Activated CD8-positive, alpha-beta memory T cell treated with anti-CD3 and anti-CD28 coated beads for 1 hour (primary cell): ENCODE measurements at places on chromosomes 12 and 14.

DNA sequence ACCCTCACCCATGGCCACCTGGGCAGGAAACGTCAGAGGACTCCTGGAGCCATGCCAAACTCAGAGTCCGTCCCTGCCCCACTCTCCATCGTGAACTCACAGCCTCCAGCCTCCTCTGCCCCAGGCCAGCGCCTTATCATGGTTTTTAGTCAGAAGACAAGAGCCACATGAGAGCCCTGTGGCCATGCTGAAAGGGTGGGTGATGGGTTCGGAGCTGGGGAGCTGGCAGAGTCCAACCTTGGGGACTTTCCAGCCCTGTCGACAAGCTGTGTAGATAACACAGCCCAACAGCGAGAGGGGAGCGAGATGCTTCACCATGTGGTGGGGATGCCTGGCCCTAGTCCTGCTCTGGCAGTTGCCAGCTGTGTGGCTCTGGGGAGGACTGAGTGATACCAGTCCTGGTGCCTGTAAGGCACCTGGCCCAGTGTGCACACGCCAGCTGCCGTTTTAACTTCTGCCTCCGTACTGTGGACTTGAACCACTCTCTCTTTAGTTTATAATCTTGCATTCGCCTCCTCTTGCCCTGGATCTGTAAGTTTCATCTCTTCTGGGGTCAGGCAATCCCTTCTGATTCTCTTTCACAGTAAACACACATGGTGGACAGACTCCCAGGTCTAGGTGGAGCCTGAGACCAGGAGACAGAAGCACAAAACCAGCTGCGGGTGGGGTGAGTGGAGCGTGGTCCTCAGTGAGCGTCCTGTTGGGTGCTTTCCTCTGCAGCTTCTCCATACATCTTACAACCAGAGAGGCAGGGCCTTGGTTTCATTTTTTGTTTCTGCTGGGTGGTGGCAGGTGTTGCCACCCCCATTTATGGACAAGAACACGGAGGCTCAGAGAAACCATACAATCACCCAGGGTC lies 55.3 kb downstream of the RIN3 start:
- no peak for DNase-seq

- no peak for DNase-seq
Observed at GRCh38 chr12:105221583-105222283, 14.2 kb downstream of the APPL2 start.

DNA sequence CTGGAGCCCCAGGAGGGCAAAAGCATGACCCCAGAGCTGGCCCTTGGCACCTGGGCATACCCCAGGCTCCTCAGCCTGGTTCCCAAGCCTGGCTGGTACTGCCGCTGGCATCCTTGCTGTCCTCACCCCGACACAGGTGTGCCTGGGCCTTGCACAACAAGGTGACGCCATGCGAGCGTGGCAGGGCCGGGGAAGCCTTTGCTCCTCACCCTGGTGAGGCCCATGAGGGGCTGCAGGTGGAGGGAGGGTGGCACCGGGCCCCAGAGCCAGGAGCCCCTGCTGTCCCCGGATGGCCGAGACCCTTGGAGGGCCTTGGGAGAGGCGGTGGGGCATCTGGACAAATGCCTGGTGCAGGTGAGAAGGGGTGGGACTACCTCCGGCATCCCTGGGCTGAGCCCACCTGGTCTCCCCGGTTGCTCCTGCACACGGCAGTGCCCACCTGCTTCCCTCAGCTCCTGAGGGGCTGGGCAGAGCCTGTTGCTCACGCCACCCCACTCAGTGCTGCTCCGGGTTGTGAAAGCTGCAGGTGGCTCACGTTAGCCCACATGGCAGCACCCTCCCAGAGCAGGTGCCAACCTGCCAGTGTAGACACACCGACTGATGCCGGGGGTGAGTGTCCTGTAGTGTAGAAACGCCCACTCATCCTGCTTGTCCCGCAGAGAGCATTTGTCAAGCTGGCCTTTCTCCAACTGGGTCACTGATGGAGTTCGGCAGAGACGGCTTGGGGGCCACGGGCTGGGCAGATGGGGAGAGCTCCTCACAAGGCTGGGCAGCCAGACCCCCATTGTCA lies 24.6 kb upstream of the KIF26A start:
- DNase-seq, result no peak

DNA sequence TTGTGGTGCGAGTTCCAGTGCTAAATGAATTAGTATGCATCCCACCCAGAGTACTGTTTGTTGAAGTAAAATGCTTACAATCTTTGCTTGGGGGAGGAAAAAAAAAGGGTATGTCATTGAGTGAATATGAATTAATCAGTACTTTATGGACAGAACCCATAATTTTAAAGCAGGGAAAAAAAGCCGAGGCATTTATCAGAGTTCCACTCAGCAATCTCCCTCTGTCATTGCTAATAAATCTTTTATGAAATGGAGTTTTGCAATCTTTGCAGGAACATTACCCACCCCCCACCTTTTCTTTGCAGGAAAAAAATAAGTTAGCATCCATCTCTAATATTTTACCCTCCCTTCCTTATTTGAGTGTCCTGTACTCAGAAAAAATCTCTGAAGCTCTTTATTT lies 127.9 kb upstream of the TMPO start:
- no peak for DNase-seq

DNA sequence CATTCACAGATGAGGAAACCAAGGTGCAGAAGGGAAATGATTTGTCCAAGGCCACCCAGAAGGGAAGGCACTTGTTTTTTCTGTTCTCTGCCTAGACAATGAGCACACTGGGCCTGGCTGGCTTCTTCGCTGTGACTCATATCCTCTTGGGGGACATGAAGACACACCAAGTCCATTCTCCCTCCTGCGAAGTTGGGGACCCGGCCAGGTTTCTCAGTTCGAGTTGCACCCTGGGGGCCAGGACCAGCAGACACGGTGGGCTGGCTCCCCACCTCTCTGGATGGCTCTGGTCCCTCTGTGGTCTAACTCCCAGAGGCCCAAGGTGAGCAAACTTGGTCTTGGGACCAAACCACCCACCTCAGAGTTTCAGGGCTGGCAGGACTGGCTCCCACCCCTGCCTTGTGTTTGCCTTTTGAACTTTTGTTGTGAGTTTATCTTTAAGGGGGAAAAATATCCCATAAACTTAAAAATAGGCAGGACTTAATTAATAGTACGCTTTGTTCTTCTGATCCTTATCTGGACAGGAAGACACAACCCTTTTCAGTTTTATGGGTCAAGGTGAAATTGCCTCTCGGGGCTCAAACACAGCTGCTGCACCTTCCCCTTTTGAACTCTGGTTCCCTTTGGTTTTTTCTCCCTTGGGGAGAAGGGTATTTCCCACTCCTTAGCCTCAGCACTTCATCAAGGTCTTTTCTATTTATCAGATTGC lies 9.0 kb upstream of the MLEC start:
- DNase-seq, result no peak

GRCh38 chr12:85920324-85920947 lies 46.3 kb downstream of the NTS start:
- DNase-seq, result no peak

- no peak for DNase-seq
Observed at GRCh38 chr14:30957813-30958370, 67.6 kb upstream of the AP4S1 start.

GRCh38 chr12:12034344-12034743 lies 36.4 kb upstream of the BCL2L14 start:
- DNase-seq, result no peak

- DNase-seq, result no peak
Observed at GRCh38 chr12:96140174-96140573, 54.0 kb upstream of the ELK3 start.

- no peak for DNase-seq
Observed at GRCh38 chr14:61296719-61297502, 15.8 kb upstream of the TMEM30B start.

GRCh38 chr12:111230649-111231048 lies 138.2 kb downstream of the PHETA1 start:
- DNase-seq, result no peak

GRCh38 chr12:51401020-51401419 lies 9.8 kb upstream of the GALNT6 start:
- no peak for DNase-seq

- no peak for DNase-seq
Observed at GRCh38 chr12:114160445-114160844, 194.3 kb upstream of the RBM19 start.

GRCh38 chr14:106530031-106530422 lies 1003.6 kb downstream of the TMEM121 start:
- no peak for DNase-seq

DNA sequence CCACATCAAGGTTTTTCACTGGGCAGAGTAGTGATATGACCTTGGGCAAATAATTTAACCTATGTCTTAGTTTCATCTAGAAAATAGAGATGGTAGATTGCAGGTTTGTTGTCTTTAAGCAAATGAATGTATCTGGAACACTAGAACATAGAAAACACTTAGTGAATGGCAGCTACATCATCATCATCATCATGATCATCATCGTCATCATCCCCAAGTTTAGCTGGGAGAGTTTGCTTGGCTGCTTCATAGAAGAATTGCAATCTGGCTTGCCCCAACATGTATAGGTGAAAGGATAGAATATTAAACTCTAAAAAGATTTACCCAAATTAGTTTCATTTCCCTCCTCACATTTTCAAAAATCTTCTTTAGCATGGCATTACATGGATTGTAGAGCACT lies 91.3 kb upstream of the TMEM260 start:
- DNase-seq, result no peak

DNA sequence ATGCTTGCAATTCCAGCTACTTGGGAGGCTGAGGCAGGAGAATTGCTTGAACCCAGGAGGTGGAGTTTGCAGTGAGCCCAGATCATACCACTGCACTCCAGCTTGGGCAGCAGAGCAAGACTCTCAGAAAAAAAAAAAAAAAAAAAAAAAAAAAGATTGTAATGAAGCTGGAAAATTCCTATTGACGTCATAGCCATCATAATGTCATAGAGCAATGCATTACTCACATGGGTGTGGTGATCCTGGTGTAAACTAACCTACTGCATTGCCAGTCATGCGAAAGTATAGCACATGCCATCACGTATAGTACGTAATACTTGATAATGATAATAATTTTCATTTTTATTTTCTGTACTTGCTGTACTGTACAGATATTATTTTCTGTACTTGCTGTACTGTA lies 42.7 kb upstream of the NID2 start:
- no peak for DNase-seq

DNA sequence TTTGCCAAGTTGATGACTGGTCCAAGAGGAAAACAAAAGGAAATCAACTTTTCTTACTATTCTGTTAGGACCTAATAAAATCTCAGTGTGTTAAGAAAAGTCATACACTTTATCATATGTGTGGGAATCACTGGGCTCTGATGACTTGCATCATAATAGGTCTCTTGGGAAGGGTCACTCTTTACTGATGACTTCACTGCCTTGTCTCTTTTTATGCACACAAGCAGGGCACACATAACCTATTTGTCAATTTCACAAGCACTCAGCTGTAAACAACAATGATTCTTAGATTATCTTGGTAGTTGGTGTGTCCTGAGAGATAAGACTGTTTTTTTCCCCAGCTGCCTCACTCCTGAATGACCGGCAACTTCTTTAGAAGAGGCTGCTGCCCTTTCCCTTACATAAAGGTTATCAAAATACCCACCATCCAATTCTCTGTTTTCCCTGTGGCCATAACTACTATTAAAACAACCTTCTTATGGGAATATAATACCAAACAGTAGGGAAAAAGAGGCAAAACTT lies 50.9 kb upstream of the INSM2 start:
- DNase-seq, result no peak

GRCh38 chr14:23043754-23044153 lies 1.7 kb downstream of the PSMB11 start:
- no peak for DNase-seq

DNA sequence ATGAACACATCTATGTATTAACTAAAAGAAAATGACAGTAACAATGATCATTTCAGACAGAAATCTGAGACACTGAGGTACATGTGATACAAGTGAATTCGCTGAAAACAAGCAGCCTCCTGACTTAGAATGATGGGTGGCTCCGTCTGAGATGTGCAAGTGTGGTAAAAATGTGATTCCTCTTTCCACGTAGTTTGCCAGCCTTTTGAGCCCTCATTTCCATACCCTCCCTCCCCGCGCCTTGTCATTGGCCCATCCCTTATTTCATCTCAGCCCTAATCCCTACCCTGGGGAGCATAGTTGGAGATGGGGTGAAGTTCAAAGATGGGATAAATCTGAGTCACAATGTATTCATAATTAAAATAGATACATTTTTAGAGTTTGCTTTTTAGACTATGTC lies 107.8 kb downstream of the BMP4 start:
- no peak for DNase-seq

- no peak for DNase-seq
Observed at GRCh38 chr14:73245480-73246325, 8.4 kb downstream of the PAPLN start.

DNA sequence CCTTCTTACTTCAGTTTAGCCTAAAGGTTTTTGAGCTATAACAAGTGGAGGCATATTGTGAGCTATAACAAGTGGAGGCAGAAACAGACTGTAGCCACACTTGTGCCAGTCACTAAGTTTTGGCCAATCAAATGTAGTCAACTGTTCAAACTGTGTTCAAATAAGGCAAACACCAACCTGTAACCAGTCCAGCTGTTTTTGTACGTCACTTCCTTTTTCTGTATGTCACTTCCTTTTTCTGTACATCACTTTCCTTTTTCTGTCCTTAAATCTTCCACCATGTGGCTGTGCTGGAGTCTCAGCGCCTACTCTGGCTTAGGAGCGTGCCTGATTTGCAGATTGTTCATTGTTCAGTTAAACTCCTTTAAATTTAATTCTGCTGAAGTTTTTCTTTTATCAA lies 79.7 kb downstream of the FUT8 start:
- DNase-seq, result no peak

DNA sequence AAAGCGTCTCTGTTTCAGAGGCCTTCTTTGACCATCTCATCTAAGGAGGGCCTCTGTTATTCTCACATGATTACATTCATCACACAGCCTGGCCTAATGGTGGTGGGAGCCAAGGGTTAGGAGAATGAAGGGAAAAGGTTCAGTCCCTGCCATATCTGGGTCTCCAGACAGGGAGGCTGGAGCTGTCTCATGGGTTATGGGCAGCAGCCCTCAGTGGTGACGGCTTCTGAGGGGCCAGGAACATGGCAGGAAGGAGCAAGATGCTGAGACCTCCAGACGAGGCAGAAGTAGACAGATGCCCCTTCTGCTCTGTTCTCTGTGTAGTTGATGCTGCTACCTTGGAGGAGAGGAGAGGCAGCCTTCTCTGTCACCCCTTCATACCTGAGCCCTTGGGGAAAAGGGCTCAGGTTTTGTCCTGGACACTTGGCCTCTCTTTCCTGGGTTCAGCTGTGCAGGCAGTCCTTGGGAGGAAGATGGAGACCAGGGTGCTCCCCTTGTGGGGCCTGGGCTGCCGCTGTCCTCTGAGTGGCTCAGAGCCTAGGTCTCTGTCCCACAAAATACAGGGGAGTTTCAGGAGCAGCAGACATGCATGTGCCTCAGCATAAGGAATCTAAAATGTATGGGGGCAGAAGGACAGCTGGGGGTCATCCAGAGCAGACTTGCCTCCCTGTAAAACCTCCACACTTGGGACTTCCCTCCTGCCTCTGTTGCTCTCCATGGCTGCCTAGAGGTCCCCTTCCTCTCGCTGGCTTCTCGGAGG lies 3.6 kb downstream of the IFI27L2 start:
- no peak for DNase-seq

GRCh38 chr12:56951582-56952339 lies 5.6 kb downstream of the RDH16 start:
- DNase-seq, result no peak

GRCh38 chr14:63204407-63205043 lies at the start of gene RHOJ:
RHOJ (plus strand) TSS chr14:63204443; CDS start chr14:63204870, 427 bp downstream.
- no peak for DNase-seq

- DNase-seq, result no peak
Observed at GRCh38 chr14:69483765-69484443, 624 bp upstream of the PLEKHD1 start.
